T1000 (cell line): ENCODE measurements at places on chromosomes 6 and 20.
A peak's percentile ranks its signal among the peaks of the same experiment; 100 is the strongest.

DNA sequence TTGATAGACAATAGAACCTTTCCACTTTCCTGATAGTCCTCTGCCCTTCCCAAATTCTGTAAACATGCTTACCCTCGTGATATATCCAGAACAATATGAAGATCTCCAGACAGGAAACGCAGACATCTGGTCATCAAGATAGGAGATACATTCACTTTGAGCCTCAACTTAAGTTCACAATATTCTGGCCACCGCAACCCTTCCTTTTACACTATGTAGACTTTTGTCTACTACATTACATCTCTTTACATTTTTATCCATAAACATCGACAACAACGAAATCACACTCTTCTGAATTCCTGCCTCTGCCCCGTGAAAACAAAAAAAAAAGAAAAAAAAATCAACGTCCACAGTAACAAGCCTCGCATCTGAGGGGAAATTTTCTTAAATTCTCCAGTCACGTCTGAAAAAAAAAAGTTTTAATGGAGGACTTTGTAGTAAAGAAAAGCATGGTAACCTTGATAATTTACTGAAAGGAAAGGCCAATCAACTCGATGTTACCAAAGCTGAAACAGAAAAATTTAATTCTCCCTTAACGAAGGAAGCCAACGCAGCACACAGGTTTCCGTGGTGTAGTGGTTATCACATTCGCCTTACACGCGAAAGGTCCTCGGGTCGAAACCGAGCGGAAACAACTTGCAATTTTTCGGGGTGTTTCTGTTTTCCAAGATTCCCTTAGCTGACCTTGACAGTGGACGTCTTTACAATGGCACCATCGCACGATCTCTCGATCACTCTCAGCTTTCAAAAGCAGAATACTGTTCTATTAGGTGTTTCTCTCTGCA lies 21.8 kb downstream of the POM121L2 start:
- DNase-seq, result no peak

GRCh38 chr20:52056203-52057062 lies 135.1 kb downstream of the ZFP64 start:
- peak; percentile 53 for DNase-seq

DNA sequence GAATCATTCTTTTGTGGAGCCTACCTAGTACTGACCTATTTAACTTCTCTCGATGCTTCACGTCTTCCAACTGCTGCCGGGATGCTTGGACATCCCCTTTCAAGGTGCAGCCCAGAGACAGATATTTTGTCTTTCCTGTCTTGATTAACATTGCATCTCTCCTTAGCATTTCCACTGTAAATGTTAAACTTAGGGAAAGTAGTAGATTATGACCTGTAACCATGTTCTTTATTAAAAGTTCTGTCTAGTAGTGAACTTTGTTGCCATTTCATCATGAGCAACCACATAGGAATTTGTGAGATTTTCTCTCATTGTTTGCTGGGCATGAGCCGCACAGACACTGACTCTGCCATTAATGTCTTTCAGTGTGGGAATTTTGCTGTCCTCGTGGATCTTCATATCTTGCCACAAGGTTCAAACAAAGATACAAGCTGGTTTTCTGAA lies 117.9 kb downstream of the JAG1 start:
- DNase-seq, result no peak

DNA sequence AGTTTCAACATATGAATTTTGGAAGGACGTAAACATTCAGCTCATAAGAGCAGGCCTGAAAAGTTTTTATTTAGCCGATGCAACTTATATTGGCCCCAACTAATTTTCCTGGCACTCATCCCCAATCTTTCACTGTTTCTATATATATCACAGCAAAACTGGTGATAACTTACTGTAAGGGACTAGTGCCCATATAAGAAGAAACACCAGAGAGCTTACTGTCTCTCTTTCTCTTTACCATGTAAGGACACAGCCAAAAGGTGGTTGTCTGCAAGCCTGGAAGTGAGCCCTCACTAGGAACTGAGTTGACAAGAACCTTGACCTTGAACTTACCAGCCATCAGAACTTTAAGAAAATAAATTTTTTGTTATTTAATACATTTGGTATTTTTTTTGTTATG lies 807.4 kb upstream of the CITED2 start:
- DNase-seq, result no peak

DNA sequence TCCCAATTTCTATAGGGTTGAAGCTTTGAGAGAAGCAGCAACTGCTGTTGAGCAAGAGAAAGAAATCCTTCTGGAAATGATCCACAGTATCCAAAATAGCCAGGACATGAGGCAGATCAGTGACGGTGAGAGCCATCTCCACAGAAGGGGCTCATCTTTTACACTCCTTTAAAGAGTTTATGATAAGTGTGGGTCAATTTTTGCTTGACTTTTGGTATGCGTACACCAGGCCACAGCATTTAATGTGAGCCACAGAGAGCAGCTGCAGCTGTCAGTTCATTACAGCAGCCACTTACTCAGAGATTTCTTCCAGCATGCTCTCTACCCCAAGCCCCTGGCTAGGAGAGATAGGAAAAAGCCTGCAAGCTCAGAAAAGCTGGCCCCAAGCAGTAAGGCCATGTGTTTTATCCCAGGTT lies 9.9 kb downstream of the BAG2 start:
- DNase-seq, result no peak

DNA sequence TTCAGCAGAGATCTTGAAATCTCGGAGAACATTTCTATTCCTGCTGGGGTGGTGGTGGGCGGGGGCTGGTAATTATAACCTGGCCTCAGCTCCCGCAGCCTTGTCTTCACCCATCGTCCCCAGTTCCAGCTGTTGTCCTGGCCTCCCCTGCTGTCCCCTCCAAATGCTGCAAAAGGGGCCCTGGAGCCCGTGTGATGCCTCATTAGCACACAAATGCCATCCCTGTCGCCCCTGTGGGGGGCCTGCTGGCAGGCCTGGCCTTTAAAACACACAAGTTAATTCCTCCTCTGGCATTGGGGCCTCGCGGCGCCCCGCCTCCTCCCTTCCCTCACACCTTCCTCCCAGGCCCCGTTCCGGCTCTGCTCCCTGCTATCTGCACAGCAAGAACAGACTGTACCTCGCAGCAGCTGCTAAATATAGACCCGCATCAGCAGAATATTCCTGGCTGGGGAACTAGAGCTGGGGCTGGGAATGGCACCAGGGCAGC lies 85.7 kb downstream of the CDH22 start:
- DNase-seq, result no peak

GRCh38 chr20:21323640-21324039 lies 20.5 kb downstream of the XRN2 start:
- DNase-seq, result no peak

DNA sequence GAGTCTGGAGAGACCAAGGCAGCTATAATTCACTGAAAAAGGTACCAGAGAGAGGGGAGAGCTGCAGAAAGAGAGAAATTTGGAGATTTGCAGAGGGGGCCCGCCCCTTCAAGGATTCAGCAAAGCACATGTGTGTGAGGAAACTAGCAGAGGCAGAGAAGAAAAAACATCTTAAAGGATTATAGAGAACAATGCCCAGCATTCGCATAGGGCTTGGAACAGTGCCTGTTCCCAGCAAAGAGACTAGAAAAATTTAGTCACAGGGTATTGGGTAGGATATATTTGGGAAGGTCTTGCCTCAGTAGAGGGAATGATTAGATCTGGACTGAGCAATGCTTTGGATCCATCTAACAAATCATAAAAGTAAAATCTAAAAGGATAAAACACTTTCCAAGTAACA lies 44.0 kb downstream of the SRPK1 start:
- no peak for DNase-seq

- no peak for DNase-seq
These were observed 7.0 kb upstream of the TUBB2A start for GRCh38 chr6:3164388-3164787.

GRCh38 chr6:159062564-159062945 lies 17.8 kb upstream of the TAGAP start:
- DNase-seq, result no peak

- DNase-seq, result no peak
These were observed 904 bp downstream of the MKKS start for GRCh38 chr20:10433014-10433622.

DNA sequence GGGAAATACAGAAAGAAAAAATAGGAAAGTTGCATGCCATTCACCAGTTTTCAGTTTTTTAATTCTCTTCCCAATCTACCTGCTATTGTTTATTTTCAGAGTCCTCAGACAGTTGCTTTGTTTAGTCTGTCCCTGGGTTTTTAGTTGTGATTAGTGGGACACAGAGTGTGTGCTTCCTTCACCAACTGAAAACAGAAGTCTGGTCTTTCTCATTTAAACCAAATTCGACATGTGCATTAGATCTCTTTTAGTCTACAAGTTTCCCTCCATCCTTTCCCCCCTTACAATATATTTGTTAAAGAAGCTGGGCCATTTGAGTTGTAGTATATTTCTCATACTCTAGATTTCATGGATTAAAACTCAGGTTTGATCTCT lies 58.7 kb upstream of the STMND1 start:
- no peak for DNase-seq

DNA sequence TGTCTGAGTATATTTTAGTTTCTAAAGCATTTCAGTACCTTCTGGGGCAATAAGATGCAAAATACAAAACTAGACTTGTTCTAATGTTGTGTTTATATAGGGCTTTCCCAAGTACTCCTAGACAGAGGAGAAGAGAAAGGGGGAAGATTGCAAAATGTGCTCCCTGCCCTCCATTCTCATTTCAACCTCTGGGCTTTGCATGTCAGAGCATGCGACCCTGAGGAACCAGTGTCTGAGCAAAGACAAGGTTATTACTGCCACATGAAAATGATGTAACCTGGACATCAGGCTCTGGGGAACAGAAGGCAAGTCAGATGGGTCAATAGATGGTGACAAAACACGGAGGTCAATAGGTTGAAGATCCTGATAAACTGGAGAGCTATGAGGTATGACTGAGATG lies 253.5 kb upstream of the TCF21 start:
- no peak for DNase-seq

DNA sequence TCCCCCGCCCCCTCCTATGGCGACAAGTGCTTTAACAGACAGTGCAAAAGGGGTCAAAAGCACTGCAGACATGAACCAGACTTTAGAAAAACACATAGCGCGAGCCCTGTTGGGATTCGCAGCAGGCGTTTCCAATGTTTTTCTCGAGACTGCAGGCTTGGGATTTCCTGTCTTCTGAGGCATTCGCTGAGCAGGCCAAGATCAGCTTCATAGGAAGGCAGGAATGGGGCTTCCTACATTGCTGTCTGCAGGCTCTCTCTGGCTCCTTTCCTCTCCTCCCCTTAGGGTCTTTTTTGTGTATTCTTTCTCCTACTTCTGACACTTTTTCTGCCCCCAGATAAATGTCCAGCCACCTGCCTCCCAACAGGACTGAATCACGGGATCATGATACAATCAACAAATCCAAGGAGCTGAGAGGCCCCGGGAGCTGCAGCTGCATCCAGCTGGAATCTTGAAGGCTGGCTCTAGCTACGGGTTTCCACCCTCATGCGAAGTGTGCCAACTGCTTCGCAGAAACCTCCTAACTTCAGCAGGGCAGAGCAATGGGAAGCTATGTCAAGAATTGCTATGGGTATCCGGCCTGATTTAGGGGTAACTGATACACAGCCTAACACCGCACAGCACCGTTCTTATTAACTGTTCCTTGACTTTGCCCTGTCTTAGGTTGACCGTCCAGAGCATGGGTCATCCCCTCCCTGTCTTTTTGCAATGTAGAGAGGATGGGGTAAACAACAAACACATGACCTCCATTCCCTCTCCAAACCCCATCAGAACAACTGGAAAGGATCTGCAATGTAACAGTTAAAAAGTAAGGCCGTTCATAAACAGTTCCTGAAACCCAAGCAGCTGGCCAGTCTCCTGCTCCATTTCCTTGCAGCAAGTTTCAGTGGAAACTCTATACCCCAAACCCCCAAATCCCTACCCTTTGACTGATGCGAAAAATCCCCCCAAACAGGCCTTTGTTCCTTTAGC lies 31.5 kb downstream of the SNX5 start:
- no peak for DNase-seq

GRCh38 chr20:62208061-62208794 lies 11.8 kb downstream of the HRH3 start:
- no peak for DNase-seq

DNA sequence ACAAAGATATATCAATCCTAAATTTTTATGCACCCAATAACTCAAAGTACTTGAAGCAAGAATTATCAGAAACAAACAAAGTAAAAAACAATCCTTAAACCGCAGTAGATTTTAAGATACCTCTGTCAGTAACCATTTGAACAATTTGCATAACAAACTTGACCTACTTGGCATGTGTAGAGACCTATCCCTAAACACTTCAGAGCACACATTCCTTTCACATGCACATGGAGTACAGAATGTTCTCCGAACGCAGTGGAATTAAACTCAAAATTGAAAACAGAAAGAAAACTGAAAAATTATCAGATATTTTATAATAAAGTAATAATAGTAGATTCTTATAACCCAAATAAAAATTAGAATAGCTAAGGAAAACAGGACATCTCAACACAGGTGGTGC lies 162.6 kb upstream of the THBS2 start:
- DNase-seq, result no peak

- no peak for DNase-seq
These were observed 8.3 kb upstream of the PRND start for GRCh38 chr20:4713401-4713800.

- DNase-seq, result no peak
These were observed 247.1 kb upstream of the GRIK2 start for GRCh38 chr6:101146389-101146788.

DNA sequence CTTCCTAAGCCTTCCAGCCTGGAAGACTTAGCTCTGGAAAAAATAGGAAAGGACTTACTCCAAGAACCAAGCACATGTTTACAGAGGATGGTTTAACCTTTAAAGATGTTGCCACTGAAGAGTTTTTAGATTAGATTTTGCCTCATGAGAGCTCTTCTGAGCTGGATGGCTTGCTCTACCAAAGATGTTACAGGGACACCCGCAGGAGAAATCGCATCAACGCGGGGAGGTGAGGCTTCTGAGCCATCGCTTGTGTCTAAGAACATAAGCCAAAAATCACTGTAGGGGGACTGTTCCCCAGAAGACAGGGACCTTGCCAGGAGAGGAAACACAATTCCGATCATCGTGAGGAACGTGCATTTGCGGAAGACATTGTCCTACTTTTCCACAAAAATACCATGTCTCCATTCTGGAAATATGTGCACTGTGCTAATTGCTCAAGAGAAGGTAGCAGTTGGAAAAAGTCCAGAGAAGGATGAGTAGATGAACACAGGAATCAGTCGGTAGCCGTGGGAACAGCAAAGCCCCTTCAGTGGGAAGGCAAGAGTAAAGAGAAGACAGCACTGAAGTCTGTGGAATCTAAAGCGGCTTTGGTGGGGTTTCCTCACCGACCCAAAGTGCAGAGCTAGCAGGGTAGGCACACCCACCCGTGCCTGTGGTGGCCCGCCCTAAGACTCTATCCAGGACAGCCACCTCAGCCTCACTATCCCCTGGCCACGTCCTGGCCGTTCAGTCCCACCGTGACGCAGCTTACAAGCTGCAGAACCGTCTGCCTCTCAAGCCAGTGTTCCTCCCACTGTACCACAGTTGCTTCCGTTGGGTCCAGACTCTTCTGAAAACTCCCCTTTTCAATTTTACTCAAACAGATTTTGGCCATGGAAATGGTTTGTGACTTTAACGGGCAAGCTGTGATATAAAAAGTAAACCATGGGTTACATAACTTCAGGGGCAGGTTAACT lies 334.8 kb downstream of the NRN1 start:
- DNase-seq, result no peak

GRCh38 chr20:57476084-57476526 lies 48.8 kb downstream of the CTCFL start:
- no peak for DNase-seq
